T1000 (cell line): ENCODE measurements at places on chromosomes 7 and 10.

- no peak for DNase-seq
These were observed 44.9 kb downstream of the POLR1F start for GRCh38 chr7:19663816-19664462.

- DNase-seq = no peak
These were observed 795 bp downstream of the PRF1 start for GRCh38 chr10:70601746-70602145.

GRCh38 chr10:69353977-69354635, 62.6 kb downstream of the TACR2 start:
- no peak for DNase-seq

- DNase-seq = no peak
These were observed 145.6 kb upstream of the SEMA3C start for GRCh38 chr7:81064426-81064825.

- DNase-seq = no peak
These were observed 204.7 kb downstream of the NXPH1 start for GRCh38 chr7:8638076-8638475.

DNA sequence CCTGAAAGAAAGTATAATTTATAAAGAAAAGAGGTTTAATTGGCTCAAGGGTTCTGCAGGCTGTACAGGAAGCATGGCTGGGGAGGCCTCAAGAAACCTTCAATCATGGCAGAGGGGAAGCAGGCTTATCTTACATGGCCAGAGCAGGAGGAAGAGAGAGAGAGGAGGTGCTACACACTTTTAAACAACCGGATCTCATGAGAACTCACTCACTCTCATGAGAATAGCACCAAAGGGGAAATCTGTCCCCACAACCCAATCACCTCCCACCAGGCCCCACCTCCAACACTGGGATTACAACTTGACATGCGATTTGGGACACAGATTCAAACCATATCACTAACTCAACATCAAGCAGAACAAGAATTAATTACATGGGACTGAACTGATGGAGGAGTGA, 6.9 kb upstream of the ZNF485 start:
- no peak for DNase-seq

- no peak for DNase-seq
These were observed 43.8 kb upstream of the PAPSS2 start for GRCh38 chr10:87615856-87616255.

GRCh38 chr7:132578826-132579225, 2.6 kb upstream of the PLXNA4 start:
- DNase-seq = no peak

DNA sequence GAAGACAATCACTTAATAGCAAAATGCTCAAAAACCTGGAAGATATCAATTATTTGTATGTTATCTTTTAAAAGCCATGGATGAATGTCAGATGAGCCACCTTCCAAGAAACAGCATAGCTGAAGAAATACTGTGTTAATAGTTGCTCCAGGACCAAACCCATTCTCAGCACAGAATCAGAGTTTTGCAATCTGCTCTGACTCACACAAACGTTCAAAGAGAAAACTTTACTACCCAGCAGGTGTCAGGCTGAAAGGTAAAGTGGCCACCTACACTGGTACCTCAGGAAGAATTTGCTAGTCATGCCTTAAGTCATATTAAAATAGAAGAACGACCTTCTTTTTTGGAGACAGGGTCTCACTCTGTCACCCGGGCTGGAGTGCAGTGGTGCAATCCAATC, 526.5 kb downstream of the PARD3 start:
- DNase-seq = no peak
